ENCODE measurements at places on chromosomes 13 and 19.
A peak's percentile ranks its signal among the peaks of the same experiment; 100 is the strongest.

GRCh38 chr13:70893832-70894231, 785.6 kb upstream of the KLHL1 start:
- DNase-seq, result no peak

GRCh38 chr19:47445937-47446402, 25.7 kb downstream of the SLC8A2 start:
- no peak for DNase-seq

DNA sequence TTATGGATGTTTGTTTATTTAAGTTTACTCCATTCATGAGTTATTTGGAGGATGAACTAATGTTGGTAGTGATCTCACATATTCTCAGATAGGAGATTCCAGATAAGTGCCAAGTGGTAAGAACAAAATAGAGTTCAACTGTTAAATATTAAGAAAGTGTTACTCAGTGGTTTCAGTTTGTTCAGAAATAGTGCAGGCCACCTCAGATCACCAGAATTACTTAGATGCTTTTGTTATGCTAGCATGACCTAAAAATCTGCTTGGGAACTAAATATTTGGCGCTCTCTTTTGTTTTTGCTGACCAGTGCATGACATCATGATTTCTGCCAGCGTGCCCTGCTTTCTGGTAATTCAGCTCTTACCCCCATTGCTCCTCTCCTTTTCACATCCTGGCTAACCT, 15.6 kb downstream of the CLDN10 start:
- no peak for DNase-seq

- DNase-seq, result no peak
Measured at GRCh38 chr19:17210296-17210695, 4.9 kb upstream of the USE1 start.

DNA sequence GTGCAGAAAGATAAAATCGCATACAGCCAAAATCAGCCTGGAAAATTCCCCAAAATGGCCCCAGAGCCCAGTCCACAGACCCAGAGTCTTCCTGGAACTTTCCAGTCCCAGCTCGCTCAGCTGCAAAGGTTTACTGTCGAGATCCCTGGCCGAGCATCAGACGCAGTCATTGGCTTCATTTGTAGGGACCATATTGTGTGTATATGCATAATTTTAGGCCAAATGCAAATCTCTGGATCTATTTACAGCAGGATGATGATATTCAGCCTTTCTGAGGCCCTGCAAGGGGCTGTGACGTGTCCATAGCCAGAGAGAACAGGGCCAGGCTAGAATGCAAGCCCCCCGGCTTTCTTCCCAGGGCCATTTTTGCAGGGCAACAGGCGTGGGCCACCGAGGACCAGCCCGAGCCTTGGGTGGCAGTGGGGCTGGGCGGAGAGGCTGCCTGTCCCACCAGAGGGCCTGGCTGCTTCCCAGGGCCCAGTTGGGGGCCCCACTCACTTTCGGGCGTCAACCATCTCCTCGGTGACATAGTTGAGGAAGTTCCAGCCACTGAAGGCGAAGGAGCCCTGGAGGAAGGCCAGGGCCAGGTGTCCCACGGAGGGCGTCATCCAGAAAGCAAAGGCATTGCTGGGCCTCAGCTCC, 13.7 kb downstream of the SLC7A10 start:
- DNase-seq, result no peak

GRCh38 chr13:111917901-111918300, 149.0 kb upstream of the SOX1 start:
- DNase-seq, result no peak

- DNase-seq, result no peak
Measured at GRCh38 chr13:27559719-27560118, 60.6 kb downstream of the LNX2 start.

GRCh38 chr19:35752746-35753350, 4.0 kb downstream of the HSPB6 start:
- no peak for DNase-seq

- no peak for DNase-seq
Measured at GRCh38 chr13:112249644-112250610, 126.2 kb upstream of the SPACA7 start.

DNA sequence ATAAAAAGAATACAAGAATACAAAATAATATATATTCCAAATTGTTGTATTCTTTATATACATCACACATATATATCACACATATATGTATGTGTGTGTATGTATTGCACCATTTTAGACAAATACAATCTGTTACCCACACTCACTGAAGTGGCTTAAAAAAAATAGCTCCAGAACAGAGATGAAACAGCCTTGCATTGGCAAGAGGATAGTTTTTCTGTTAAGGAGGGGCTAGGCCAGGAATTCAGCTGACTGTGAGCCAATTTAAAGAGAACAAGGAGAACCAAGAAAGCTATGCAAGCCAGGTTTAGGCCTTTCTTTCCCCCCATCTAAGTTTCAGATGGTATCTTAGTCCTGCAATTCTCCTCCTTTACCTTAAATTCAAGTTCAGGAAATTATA, 257.5 kb downstream of the MZT1 start:
- DNase-seq, result no peak

GRCh38 chr13:108534728-108535127, 94.7 kb upstream of the MYO16 start:
- DNase-seq, result no peak

DNA sequence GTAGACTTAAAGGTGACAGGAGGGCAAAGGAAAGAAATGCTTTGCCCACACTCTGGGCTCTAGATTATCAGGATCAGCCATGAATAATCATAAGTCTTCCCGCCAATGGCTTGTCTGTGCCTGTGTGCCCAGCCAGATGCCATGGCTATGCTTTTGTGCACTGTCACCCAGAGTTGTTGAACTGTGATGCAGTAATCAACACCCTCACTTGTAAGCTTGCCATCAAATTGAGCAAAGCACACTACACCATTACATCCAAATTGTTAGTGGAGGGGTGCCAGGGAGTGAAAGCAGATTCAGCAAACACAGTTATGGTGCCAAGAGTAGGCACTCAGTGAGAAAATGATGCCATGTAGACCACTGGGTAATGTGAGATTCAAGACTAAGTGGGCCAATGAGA, 845.3 kb upstream of the MIR17HG start:
- no peak for DNase-seq

DNA sequence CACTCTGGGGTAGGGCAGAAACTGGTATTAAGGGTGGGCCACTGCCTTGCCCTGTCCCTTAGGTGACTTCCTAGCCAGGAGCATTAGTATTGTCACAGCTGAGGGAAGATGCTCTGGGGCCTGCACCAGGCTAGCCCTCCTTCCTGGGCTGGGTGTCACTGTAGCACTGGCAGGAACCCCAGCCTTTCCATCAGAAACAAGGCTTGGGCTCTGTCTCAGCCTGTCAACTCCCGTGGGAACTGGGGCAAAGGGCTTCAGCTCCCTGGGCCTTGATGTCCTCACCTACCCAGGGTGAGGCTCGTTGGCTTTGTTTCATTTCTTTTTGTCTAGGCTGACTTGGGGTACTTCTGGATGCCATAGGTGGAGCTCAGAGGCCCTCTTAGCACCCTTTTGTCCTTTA, 18.0 kb downstream of the PAF1 start:
- no peak for DNase-seq

DNA sequence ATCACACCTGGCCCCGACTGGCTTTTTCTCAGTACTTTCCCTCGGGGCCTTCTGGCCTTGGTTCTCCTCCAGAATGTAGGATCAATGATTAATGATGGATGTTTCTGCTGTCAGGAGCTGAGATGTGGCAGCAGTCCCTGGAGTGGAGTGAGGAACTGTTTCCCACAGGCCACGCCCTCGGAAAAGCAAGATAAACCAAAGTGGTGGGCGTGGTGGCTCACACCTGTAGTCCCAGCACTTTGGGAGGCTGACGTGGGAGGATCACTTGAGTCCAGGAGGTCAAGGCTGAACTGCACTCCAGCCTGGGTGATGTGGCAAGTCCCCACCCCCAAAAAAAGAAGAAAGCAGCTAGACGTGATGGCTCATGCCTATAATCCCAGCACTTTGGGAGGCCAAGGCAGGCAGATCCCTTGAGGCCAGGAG, 7.1 kb upstream of the SHFL start:
- DNase-seq, result no peak

- peak; percentile 15 for DNase-seq
Measured at GRCh38 chr19:20503476-20503875, 62.1 kb downstream of the ZNF737 start.

- DNase-seq, result no peak
Measured at GRCh38 chr19:8722032-8722431, 598 bp downstream of the OR2Z1 start.

DNA sequence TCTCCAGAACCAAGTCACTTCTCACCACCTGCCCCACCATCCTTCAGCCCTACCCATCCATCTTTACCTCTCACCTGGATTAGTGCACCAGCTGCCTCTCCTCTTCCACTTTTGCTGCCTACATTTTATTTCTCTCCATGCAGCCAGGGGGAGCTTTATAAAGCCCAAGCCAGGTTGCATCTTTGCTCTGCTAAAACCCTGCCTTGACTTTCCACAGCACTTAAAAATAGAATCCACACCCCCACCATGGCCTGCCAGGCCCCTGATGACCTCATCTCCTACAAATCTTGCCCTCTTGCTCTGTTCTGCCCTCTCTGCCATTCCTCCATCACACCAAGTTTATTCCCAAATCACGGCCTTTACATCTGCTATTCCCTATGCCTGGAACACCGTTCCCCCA, 1.8 kb downstream of the HOOK2 start:
- DNase-seq, result no peak

DNA sequence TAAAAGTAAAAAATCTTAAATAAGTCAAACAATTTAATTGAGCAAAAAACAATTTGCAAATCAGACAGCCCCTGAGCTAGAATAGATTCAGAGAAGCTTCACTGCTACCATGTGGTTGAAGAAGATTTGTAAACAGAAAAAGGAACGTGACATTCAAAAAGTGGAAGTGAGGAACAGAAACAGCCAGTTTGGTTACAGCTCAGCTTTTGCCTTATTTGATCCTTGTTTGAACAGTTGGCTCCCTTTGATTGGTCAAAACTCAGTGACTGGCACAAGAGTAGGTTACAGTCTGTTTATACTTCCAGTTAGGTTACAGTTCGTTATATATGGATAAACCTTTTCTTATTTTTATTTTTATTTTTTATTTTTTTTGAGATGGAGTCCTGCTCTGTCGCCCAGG, 5.8 kb downstream of the ZNF221 start:
- no peak for DNase-seq

DNA sequence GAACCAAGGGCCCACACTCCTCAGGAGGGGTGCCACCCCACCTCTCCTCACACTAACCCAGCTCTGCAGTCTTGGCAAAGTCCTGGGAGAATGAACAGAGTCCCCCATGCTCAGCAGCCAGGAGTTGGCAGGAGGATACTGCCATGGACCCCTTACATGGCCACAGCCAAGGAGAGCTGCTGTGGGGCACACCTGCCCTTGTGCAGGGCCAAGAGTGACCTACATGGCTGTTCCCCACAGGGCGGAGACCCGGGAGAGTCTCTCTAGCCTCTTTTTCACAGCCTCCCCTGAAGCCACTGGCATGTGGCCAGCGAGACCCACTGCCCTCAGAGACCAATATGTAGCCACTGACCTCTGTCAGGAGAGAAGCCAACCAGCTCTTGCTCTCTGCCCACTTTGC, 45.9 kb upstream of the VSTM2B start:
- DNase-seq, result no peak

GRCh38 chr13:48679941-48680680, 26.4 kb downstream of the CYSLTR2 start:
- DNase-seq, result no peak

DNA sequence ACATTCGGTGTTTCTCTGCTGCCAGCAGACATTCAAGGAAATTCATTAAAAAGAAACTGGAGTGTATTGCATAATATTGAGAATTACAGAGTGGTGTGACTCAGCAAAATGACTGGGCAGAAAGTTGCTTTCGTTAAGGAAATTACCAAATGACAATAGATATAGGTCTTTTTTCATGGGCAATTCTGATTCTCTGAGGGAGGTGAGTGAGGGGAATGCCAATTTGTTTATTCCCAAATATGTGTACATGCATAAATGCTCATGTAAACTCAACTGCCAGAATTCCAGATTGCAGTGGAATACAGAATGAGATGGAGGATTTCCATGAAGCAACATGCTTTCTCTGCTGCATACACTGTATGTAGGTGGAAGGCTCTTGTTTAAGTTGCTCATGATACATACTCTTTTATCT, 1730.1 kb downstream of the SLITRK5 start:
- DNase-seq, result no peak

- no peak for DNase-seq
Measured at GRCh38 chr13:30148786-30149185, 158.6 kb downstream of the KATNAL1 start.

GRCh38 chr19:30233375-30233774, 138.8 kb upstream of the ZNF536 start:
- DNase-seq, result no peak

DNA sequence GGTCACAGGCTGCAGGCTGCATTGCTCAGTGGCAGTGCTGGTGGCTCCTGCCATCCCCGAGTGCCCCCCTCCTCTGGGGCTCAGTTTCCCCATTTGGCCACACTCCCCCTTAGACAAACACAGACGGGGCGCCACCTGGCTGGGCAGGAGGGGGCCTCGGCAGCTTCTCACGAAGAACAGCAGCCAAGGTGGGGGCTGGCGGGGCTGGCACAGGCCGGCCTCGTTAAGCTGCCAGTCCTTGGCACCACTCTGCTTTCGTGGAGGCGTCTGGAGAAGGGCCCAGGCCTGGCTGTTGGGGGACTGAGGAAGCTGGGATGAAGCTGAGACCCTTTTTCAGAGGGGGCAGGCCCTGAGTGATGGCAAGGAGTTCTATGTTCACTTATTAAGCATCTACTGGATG, 3.7 kb upstream of the ZNRF4 start:
- DNase-seq, result no peak

- DNase-seq, result no peak
Measured at GRCh38 chr13:30618930-30619279, 1.2 kb downstream of the USPL1 start.

DNA sequence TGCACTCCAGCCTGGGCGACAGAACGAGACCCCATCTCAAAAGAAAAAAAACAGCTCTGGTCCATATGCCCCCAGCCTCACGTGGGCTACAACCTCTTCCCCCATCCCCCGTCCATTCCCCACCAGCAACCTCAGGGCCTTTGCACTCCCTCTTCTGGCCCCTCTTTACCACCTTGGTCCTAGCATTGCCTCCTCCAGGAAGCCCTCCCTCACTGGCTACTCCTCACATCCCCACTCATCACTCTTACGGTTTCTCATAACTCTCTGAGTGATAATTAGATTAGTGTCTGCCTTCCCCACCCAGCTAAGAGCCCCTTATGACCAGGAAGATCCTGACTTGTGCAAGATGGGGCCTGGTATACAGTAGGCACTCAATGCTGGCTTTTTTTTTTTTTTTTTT, 30.8 kb downstream of the IL12RB1 start:
- no peak for DNase-seq
